ENCODE measurements at places on chromosomes 7 and 10. TPM values are rescaled to one million over a fixed set of nuclear protein-coding genes. Genes with fewer than 3 reads are reported as not detected.

Gene RELN
- total RNA-seq, result 0.04 TPM

Gene OR2A5
- total RNA-seq, result not detected

Gene IFIT2
- total RNA-seq, result 2.2 TPM

Gene RTKN2
- total RNA-seq, result 0.96 TPM

Gene UBTD1
- total RNA-seq, result 15.6 TPM

Gene CCDC136
- 2.2 TPM for total RNA-seq

Gene SNCG
- 9.6 TPM for total RNA-seq

Gene GAD2
- total RNA-seq, result not detected

Gene TUBB8
- total RNA-seq, result 0.15 TPM

Gene NACAD
- total RNA-seq, result 0.46 TPM

Gene FOXI2
- not detected for total RNA-seq

Gene FAM20C
- 47.6 TPM for total RNA-seq

Gene KLHDC10
- total RNA-seq, result 16.8 TPM

Gene PON1
- 0.79 TPM for total RNA-seq

Gene CUZD1
- total RNA-seq, result 1.0 TPM

Gene RHOBTB1
- 17.4 TPM for total RNA-seq

Gene SNX10
- 5.0 TPM for total RNA-seq

Gene FGF8
- total RNA-seq, result not detected

All from A549 treated with dexamethasone at 1 μM for 4 hours (cell line).